ENCODE measurements at places on chromosomes 1 and 21.
A peak's percentile ranks its signal among the peaks of the same experiment; 100 is the strongest.

DNA sequence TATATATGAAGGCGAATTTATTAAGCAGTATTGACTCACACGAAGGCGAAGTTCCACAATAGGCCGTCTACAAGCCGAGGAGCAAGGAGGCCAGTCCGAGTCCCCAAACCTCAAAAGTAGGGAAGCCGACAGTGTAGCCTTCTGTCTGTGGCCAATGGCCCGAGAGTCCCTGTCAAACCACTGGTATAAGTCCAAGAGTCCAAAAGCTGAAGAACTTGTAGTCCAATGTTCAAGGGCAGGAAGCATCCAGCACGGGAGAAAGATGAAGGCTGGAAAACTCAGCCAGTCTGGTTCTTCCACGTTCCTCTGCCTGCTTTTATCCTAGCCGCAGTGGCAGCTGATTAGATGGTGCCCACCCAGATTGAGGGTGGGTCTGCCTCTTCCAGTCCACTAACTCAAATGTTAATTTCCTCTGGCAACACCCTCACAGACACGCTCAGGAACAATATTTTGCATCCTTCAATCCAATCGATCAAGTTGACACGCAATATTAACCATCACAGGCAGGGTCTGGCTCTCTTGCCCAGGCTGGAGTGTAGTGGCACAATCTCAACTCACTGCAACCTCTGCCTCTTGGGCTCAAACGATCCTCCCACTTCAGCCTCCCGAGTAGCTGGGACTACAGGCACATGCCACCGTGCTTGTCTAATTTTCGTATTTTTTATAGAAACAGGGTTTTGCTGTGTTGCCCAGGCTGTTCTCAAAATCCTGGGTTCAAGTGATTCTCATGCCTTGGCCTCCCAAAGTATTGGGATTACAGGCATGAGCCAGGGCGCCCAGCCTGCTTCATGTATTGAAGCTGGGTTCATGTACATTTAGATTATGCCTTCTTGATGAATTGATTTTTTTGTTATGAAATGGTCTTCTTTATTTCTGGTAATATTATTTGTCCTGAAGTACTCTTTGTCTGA lies 85.3 kb downstream of the DHRS3 start:
- DNase-seq = no peak

- DNase-seq = no peak
Observed at GRCh38 chr1:229629261-229629660, 3.2 kb downstream of the URB2 start.

- no peak for DNase-seq
Observed at GRCh38 chr1:36458910-36459309, 5.3 kb downstream of the MRPS15 start.

DNA sequence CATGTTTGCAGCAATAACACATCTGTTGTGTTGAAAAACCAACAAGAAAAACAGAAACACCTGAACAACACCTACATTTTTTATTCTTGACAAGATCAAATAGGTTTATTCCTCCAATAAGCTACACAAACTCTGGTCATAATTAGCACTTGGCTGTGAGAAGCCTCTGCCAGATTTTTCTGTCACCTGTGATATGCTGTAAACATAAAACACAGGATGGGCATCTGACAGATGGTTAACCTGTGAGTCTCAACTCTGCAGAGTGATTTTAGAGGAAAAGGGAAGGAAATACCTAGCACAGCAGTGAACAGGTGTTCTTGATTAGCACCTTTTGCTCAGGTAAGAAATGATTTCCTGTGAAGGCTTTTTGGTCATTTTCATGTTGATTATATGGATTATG lies 175.4 kb upstream of the COA6 start:
- no peak for DNase-seq

GRCh38 chr1:109821831-109822745 lies 58.4 kb upstream of the EPS8L3 start:
- DNase-seq = no peak

DNA sequence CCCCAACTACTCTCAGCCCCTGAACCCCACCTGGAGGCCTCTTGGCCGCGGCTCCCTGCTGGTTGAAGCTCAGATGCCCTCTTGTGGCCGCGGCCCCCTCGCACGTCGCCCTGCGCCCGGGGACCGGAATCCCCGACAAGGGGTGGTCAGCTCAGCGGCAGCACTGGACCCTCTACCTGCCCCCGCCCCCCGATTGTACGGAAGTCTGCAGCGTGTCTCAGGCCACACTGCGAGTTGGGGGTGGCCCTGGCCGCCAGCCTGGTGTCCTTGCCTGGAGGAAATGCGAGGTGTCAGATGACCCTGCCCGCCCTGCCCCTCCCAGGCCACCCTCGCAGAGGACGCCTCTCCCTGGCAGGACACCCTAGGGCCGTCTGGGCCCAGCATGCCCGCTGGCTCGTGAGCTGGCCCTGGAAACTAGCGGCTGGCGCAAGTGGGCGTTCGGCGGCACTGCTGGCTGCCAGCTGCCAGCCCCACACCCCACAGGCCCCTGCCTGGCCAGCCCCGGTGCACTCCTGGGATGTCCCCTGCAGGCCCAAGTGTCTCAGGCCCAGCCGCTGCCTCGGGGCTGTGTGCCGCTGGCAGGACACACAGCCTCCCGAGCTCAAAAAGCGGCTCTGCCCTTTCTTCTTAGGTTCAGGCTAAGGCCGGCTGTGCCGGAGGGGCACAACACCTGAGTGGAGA lies 60.8 kb downstream of the EDN2 start:
- DNase-seq = no peak

GRCh38 chr1:4853904-4854303 lies 199.5 kb downstream of the AJAP1 start:
- DNase-seq = no peak

- DNase-seq = peak; percentile 40
Observed at GRCh38 chr1:21651214-21652042, 17.7 kb downstream of the RAP1GAP start.

All from D721Med (cell line).